ENCODE measurements at places on chromosomes 5 and 9.
A peak's percentile ranks its signal among the peaks of the same experiment; 100 is the strongest.

- DNase-seq: no peak
Observed at GRCh38 chr9:84615544-84615943, 54.0 kb upstream of the NTRK2 start.

DNA sequence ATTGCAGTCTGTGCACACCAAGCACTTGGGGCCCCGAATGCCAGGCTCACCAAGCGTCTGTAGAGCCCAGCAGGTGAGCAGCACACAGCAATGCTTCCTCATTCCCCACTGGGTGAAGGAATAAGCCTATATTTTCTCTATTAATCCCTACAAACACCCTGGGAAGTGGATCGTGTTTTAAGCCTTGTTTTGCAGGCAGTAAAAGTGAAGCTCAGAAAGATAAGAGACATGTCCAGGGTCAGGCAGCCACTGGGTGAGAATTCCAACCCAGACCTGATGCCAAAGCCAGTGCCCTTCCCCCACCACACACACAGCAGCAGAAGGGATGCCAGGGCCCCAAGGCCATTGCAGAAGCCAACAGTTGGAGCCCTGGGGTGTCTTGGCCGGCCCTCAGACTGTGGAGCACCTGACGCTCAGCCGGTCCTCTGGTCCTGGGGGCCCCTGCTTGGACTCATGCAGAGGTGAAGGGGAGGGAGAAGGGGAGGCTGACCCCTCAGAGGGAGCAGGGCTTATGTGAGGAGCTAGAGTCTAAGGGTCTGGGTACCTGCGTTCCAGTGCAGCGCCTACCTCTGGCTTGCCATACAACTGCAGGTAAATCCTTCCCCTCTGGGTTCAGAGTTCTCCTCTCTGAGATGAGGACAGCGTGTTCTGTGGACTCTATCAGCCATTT, 26.3 kb upstream of the SYNPO start:
- no peak for DNase-seq

DNA sequence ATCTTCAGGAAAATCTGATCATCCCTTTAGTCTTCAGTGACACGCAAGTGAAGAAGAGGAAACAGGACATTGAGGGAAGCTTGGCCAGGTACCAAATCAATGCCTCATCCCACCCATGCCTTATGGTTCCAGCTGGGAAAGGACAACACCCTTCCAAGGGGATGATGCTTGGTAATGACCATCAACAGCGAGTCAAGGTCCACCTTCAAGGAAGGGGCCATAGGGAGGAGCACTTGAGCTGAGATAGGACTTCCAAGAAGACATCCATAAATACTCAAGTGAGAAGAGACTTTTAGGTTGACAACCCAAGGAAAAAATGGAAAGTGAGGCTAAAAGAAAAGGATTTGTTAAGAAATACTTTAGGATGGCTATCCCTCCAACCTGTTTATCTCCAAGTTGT, 27.1 kb upstream of the GAS1 start:
- no peak for DNase-seq

DNA sequence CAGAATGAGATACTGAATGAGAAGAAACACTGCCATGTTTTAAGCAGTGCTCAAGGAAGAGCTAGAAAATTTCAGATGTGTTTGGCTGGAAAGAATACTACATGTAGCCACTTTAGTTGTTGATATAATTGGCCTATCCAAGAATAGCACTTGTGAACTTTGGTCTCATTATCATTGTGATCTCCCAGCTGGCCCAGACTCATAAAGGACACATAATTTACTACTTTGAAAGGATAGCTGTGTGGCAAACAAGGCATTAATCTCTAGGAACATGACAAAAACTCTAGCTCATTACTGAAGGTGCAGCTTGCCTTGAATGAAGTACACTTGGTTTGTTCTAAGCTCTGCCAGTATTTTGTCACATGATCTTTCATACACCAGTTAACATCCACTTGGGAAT, 356.3 kb downstream of the CSNK1G3 start:
- no peak for DNase-seq

DNA sequence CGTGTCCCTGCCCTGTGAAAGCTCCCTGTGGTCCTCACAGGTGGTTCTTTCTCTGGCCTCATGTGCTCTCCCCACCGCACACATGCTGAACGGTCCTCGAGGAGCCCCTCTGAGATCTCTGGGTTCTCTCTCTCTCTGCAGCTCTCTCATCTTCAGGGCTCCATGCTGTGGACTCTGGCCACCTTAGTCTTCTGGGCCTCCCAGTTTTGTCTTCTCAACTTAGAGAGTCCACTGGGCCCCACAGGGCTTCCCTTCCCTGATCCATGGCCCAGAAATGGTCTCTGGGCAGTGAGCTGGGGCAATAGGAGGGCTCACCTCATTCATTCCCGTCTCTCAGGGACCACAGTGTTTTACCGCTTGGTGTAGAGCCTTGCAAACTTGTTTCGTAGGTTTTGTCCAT, 26.4 kb downstream of the FGD3 start:
- DNase-seq: no peak

DNA sequence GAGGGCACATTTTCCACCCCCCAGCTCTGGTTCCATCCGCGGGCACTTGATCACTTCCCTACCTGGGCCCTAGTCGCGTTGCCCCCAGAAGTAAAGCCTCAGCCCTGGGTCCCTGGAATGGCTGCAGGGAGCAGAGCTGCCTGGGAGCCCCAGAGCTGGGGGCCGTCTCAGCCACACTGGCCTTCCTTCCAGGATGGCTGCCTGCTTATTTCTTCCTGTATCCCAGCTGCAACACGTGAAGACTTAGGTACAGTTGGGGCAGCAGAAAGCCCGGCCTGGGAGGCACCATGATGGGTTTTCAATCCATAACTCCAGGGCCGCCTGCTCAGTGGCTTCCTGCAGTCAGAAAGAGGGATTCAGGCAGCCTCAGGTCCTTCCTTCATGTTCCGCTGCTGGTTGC, 232.3 kb downstream of the IRX2 start:
- DNase-seq: no peak

GRCh38 chr9:129586685-129587084, 34.2 kb downstream of the C9orf50 start:
- peak; percentile 57 for DNase-seq

- DNase-seq: peak; percentile 22
Observed at GRCh38 chr5:134138416-134139376, 24.2 kb downstream of the TCF7 start.

- DNase-seq: no peak
Observed at GRCh38 chr5:91207248-91207647, 175.9 kb downstream of the ARRDC3 start.

DNA sequence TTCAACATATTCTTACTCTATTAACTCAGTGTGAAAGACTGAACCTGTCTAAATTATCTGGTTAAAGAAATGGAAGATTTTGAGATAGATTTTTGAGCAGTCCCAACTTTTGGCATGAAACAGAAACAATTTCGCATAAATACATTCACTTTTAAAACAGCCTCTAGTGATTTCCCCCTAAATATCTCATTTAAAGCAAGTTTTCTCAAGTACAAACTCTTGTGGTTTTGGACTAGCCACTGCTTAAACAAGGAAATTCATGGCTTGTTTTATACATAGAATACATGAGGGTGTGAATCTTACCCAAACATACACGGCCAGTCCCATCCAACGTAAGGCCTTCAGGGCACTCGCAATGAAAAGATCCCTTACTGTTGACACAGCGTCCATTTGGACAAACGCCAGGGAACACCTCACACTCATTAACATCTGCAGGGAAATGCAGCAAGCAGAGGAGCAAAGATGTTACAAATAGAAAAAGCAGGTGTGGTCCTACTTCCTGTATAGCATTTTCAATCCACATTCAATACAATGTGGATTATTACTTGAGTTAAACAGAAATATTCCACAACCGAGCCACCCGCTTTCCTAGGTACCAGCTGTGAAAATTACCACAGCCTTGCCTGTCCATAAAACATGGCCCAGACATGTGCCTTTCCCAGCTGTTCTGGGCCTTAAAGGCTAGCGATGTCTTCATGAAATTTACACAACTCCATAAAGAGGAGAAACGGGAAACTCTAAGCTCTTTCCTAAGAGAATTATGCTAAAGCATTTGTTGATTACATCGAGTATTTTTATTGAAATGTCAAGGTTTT, 188.8 kb downstream of the FBN2 start:
- DNase-seq: no peak

GRCh38 chr9:134793288-134794188, 87.1 kb upstream of the FCN2 start:
- DNase-seq: no peak

- DNase-seq: no peak
Observed at GRCh38 chr5:176716320-176716719, 69.0 kb downstream of the TSPAN17 start.

- DNase-seq: no peak
Observed at GRCh38 chr9:122080986-122081385, 12.1 kb downstream of the TTLL11 start.

GRCh38 chr5:79172269-79172668, 60.7 kb downstream of the BHMT start:
- DNase-seq: no peak

- DNase-seq: peak; percentile 60
Observed at GRCh38 chr5:76391014-76391413, 12.1 kb upstream of the IQGAP2 start.

DNA sequence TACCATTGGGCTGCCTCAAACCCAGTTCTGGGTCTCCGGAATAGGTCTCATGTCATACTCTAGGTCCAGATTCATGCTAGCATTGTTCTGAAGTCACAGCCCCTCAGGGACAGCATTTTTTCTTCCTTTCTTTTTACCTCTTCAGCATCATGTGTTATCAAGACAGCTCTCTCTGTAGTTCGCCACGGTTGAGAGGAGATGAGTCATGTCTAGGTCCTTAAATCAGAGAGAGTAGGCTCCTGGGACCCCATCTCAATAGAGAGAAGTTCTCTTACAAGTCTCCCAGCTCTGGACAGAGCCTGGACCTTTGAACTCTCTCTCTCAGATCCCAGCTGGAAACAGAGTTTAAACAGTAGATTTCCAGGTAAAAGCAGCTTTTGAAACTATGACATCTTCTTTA, 332.4 kb upstream of the CD180 start:
- no peak for DNase-seq

- DNase-seq: no peak
Observed at GRCh38 chr5:153456993-153457392, 33.5 kb upstream of the GRIA1 start.

GRCh38 chr9:137333016-137333671, 31.1 kb upstream of the NRARP start:
- no peak for DNase-seq

- DNase-seq: no peak
Observed at GRCh38 chr9:21096901-21097255, 19.1 kb upstream of the IFNB1 start.

GRCh38 chr9:69599232-69599971, 72.8 kb downstream of the APBA1 start:
- no peak for DNase-seq

- DNase-seq: no peak
Observed at GRCh38 chr5:6556089-6556801, 76.6 kb downstream of the NSUN2 start.

DNA sequence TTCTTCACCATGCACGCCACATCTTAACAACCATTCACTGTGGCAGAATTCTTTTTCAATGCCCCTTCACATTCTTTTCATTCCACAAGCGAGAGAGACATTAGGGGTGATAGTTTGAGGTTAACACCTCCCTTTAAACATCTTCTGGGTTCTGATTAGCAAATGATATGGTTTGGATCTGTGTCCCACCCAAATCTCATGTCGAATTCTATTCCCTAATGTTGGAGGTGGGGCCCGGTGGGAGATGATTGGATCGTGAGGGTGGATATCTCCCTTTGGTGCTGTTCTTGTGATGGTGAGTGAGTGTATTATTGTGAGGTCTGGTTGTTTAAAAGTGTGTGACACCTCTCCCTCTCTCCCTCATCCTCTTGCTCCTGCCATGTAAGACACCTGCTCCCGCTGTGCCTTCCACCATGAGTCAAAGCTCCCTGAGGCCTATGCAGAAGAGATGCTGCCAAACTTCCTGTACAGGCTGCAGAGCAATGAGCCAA, 46.1 kb upstream of the RAI14 start:
- no peak for DNase-seq

DNA sequence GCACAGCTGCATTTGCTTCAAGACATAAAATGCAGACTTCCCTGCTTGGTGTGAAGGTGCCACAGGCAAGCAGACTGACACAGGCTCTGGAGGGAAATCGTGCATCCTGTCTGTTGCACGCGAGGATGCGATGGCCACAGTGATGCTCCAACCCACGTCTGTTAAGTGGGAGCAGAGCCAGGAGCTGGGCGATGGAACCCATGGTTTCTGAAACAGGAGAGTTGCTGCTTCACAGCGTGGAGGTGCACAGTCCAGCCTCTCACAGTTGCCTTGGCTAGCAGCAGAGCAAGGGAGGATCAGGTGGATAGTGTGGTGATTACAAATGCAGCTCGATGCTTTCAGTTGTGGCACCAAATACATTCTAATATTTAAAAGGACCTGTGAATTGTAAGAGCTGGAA, 108.8 kb downstream of the TENT4A start:
- DNase-seq: no peak

DNA sequence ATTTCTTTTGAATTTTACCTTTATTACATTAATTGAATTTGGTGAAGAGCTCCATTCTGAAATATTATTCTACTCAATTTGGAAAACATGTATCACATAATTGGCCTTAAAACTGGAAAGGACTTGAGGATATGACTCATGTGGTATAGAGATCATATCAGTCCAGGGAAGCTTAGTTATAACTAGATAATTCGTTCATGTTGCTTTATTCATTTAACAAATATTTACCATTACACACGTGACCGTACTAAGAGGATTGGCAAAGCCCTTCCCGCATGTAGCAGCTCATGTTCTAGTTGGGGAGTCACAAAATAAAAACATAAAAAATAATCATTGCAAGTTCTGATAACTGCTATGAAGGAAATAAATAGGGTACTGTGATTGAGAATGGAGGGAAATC, 1816.5 kb downstream of the MAT2B start:
- DNase-seq: no peak

DNA sequence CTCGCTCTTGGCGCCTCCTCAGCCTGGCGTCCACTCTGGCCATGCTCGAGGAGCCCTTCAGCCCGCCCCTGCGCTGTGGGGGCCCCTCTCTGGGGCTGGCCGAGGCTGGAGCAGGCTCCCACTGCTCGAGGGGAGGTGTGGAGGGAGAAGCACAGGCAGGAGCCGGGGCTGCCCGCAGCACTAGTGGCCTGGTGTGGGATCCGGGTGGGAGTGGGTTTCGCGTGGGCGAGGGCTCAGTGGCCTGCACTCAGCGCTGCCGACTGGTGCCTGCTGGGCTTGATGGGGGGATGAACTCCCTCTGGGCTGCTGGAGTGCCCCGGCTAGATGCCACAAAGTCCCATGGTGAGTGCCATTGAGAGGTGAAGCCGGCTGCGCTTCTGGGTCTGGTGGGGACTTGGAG, 4.4 kb upstream of the HSPA4 start:
- no peak for DNase-seq

DNA sequence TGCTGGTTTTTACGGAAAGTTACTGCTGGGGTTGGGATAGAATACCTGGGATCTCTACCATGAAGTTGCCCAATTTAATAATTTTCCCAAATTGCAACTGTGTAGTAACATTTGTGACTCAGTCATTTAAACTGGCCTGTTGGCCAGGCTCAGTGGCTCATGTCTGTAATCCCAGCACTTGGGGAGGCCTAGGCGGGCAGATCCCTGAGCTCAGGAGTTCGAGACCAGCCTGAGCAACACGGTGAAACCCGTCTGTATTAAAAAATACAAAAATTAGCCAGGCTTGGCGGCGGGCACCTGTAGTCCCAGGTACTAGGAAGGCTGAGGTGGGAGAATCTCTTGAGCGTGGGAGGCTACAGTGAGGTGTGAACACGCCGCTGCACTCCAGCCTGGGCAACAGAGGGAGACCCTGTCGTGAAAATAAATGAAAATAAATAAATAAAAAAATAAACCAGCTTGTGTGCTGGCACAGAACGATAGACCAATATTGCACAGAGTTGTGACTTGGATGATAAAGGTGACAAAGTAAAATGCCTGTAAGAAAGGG, 160.7 kb upstream of the ZNF608 start:
- DNase-seq: no peak
